ENCODE measurements at places on chromosomes 3 and 15.

- no peak for DNase-seq
Measured at GRCh38 chr3:13517253-13517977, 31.5 kb upstream of the FBLN2 start.

- DNase-seq, result no peak
Measured at GRCh38 chr15:63094495-63094931, 27.1 kb upstream of the LACTB start.

- no peak for DNase-seq
Measured at GRCh38 chr3:108182339-108182738, 39.9 kb downstream of the IFT57 start.

DNA sequence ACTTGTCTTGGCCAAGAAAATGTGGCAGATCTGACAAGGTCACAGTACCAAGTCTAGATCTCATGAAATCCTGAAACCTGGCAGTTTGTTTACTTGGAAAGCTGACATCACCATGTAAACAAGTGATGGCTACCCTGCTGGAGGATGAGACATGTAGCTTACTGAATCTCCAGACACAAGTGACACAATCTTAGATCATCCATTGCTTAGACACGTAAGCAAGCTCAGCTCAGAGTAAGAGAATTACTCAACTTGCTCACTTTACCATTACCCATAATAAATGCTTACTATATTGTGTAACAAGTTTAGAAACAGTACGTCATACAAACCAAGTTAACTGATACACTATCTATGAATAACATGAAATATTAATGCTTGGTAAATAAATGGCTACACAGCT is 263.8 kb downstream of the TBC1D5 start:
- peak; percentile 9 for DNase-seq

GRCh38 chr15:85828874-85829273 is 34.1 kb upstream of the KLHL25 start:
- DNase-seq, result no peak

Data from NCI-H2029 (cell line).